Calu3 (cell line): ENCODE measurements at places on chromosomes 1 and 21.

DNA sequence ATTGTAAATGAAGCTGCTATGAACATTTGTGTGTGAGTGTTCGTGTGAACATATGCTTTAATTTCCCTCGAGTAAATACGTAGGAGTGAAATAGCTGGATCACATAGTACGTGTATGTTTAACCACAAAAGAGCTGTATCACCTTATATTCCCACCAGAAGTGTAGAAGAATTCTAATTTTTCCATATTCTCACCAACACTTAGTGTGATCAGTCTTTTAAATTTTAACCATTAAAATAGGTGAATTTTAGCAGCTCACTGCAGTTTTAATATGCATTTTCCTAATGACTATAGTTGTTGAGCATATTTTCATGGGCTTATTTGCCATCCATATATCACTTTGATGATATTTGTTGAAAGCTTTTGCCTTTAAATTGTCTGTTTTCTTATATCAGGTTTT lies 741.2 kb downstream of the PTPRU start:
- no peak for DNase-seq

DNA sequence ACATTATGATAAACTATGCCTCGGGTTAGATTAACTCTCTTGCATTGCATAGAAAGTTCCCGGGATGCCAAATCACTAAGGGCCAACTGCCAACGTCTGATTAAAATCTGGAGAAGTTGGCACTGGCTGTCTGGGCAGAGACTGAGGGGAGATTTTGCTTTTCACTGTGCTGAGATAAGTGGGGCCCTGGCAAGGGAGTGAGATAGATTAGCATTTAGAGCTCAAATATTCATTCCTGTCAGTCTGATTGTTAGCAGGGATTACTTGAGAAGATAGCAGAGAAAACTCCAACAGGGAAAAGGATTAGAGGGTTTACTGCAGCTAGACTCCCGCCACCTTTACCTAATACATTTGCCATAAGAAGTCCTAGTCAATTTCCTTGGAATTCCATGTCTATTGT lies 714.1 kb upstream of the CHRM3 start:
- DNase-seq = no peak

- DNase-seq = no peak
Measured at GRCh38 chr21:33402001-33402979, 923 bp upstream of the IFNGR2 start.

- DNase-seq = no peak
Measured at GRCh38 chr1:173095632-173096031, 44.9 kb upstream of the TNFSF18 start.

GRCh38 chr21:25457946-25458345 lies 149.3 kb downstream of the MRPL39 start:
- DNase-seq = no peak

- peak; percentile 24 for DNase-seq
Measured at GRCh38 chr21:35226328-35226727, 177.2 kb upstream of the RUNX1 start.

- peak; percentile 18 for DNase-seq
Measured at GRCh38 chr1:208154040-208154439, 90.1 kb downstream of the PLXNA2 start.

GRCh38 chr1:47483651-47484050 lies 45.8 kb downstream of the FOXD2 start:
- no peak for DNase-seq

- no peak for DNase-seq
Measured at GRCh38 chr1:25148673-25149300, 83.5 kb downstream of the SYF2 start.

DNA sequence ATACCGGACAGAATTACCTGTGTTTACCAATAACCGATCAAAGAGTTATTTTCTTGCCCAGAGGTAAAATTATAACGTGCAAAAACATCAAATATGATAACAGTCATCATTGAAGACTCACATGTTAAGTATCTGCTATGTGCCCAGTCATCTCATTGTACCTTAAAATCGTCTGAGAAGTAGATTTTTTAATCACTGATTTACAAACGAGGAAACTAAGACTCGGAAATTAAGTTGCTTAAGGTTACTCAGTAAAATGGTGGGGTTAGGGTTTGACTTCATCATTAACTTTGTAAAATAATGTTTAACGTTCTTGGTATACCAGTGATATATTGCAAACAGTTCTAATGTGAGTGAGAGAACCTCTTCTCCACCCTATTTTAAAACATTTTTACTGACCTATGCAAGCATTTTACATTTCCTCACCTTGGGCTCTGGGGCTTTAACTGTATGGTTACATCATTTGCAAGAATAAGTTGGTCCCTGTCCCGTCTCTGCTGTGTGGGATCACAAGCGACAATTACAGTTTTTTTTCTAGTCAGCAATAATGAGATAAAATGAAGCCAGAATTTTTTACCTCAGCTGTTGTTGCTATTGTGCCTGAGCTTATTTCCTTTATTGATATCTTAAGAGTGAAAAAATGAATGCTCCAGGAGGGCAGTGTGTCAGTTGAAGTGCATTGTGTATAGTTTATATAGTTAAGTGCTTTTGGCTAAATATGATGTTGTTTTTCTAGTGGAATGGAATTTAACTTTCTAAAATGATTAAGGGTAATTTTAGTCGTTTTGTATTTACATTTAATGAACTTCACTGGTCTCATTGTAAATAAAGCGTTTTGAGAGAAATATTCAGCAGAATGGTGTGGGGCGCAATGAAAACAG lies 2.7 kb downstream of the RPRD2 start:
- no peak for DNase-seq

GRCh38 chr1:30758785-30759380 lies 1.3 kb upstream of the LAPTM5 start:
- DNase-seq = no peak

- no peak for DNase-seq
Measured at GRCh38 chr1:168159251-168159650, 19.5 kb upstream of the TIPRL start.
